ENCODE measurements at places on chromosomes 1 and 21. TPM values are rescaled to one million over a fixed set of nuclear protein-coding genes. Genes with fewer than 3 reads are reported as not detected.
A peak's percentile ranks its signal among the peaks of the same experiment; 100 is the strongest.

AMY2B gene
- polyA plus RNA-seq: not detected

ST6GALNAC3 gene
- not detected for polyA plus RNA-seq

NT5C1A gene
- not detected for polyA plus RNA-seq

CDC42SE1 gene
- polyA plus RNA-seq: 129 TPM

DNA sequence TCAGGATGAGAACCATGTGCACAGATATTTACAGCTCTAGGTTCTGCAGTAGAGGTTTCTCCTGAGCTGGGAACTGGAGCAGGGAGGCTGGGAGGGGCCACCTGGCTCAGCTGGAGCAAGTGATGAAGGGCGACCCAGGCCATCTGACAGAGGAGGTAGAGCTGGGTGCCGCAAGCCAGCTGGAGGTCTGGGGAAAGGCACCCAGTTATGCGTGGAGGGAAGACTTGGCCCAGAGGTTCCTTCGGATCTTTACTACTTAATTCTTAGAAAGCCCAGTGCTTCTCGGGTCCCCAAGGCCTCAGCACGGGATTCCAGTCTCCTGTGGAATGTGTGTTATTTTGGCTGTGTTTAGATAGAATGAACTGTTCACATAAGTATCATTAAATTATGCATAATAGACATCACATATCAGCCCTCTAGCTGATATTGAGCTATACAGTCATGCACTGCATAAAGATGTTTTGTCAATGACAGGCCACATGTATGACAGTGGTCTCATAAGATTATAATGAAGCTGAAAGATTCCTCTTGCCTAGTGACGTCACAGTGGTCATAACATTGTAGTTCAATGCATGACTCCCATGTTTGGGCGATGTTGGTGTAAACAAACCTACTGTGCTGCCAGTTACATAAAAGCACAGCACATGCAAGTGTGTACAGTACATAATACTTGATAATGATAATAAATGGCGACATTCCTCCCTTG, 245.1 kb downstream of the RHOU start:
- H3K27ac ChIP-seq: no peak overlapping the region
- H3K4me3 ChIP-seq: no peak overlapping the region
- H3K36me3 ChIP-seq: no peaks in the 10 kb centered on the region
- H3K27me3 ChIP-seq: no peaks in the 10 kb centered on the region
- no peaks in the 10 kb centered on the region for H3K4me1 ChIP-seq

UFC1 gene
- 186 TPM for polyA plus RNA-seq

DNA sequence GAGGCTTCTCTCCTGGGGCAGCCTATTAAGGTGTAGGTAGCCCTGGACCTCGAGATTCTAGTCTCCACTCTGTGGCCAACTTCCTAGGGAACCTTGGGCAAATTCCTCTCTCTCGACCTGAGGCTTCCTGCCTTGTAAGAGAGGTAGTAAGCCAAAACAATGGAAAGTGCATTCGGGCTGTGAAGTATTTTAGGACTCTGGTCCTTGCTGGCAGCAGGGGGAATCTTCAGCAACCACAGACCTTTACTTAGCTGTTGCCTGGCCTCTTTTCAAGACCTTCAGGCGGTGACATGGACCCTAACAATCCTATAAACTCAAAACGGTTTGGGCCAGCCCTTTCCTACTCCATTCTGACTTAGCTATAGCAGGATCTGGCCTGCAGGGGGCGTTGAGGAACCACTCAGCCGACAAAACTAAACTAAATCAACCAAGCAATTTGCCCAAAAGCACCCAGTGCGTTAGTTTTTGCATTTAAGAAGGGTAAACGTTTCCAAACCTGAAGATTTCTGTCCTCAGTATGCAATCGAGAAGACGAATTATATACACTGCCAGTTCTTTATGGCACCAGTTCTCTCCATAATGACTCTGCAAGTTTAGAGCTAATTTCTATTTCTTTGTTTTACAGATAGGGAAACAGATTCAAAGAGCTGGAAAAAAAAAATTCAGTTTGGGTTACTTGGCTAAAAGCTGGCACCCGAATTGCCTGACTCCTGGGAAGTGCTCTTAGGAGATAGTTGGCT, 10.9 kb upstream of the SESN2 start:
- H3K4me1 ChIP-seq: peaks cover 60% of the 10 kb centered on the region
- peak overlapping the region; percentile 89 for H3K4me3 ChIP-seq
- no peaks in the 10 kb centered on the region for H3K27me3 ChIP-seq
- DNase-seq: peak; percentile 78
- H3K36me3 ChIP-seq: no peaks in the 10 kb centered on the region
